ENCODE measurements at places on chromosomes 2 and 18.

GRCh38 chr18:67651438-67651837 lies 134.9 kb upstream of the DSEL start:
- no peak for DNase-seq

DNA sequence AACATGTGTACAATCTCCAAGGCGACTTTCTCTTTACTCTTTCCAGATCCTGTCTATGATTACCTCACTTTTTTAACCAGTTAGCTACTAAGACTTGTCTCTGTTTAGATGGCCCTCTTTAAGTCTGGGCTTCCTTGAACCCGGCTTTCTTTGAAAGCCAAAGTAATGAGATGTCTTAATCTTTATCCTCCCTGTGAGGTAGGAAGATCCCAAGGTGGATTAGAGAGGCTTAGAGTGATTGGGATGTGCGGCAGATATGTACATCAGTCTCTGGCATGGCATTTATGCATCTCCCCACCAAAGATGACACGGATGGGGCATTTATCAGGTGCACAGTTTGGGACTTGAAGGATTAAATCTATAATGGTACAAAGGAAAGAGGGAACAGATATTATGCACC lies 186.3 kb downstream of the FSHR start:
- DNase-seq = no peak

DNA sequence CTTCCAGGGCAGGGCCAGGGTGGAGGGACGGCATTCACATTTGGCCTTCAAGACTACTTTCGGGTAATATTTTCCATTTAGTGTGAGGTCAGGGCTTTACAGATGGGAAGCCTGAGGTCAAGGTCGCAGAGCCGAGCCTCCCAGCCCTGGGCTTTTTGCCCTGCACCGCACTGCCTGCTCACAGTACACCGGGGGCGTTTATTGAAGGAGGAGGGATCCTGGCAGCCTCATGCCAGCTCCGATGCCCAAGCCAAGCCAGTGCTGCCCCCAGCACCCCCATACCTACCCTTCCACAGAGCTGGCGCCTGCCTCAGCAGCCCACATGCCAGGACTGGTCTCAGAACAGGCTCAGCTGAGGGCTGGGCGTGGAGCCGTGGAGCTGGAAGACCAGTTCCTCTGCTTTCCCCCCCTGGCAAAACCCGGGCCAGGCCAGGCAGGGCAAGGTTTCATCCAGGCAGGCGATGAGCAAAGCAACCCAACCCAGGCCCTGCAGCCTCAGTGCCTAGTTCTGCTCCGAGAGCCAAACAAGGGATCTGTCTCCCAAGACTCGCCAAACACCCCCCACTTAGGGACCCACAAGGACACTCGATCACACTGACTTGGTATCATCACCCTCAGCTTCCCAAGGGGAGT lies 11.9 kb downstream of the SDC1 start:
- no peak for DNase-seq

DNA sequence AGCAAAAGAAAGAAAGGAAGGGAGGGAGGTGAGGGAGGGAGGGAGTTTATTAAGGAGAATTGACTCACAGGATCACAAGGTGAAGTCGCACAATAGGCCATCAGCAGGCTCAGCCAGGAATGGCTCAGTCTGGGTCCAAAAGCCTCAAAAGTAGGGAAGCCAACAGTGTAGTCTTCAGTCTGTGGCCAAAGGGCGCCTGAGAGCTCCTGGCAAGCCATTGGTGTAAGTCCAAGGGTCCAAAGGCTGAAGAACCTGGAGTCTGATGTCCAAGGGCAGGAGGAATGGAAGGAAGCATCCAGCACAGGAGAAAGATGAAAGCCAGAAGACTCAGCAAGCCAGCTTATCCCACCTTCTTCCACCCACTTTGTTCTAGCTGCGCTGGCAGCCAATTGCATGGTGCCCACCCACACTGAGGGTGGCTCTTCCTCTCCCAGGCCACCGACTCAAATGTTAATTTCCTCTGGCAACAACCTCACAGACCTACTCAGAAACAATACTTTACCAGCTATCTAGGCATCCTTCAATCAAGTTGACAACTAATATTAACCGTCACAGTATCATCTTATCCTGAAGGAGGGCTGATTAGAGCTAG lies 5.8 kb upstream of the ACAA2 start:
- DNase-seq = no peak

DNA sequence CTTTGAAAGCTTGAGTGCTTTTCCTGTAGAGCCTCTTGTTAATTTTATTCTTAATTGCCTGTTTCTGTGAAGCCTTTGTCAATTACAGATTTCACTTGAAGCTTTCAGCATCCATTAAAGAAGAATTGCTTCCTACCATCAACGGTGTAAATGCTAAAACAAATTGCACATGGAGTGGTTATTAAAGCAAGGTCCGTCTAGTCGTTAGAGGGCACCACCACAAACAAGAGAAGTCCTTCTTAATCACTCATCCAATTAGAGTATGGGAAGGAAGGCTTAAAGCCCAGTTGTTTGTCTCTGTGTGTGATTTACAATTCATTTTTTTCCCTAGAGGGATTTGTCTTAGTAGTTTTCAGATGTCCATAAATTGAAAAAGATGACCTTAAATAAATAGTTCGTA lies 1.6 kb downstream of the KCNJ3 start:
- DNase-seq = no peak

- DNase-seq = no peak
Measured at GRCh38 chr2:29347774-29348461, 232.7 kb downstream of the CLIP4 start.

DNA sequence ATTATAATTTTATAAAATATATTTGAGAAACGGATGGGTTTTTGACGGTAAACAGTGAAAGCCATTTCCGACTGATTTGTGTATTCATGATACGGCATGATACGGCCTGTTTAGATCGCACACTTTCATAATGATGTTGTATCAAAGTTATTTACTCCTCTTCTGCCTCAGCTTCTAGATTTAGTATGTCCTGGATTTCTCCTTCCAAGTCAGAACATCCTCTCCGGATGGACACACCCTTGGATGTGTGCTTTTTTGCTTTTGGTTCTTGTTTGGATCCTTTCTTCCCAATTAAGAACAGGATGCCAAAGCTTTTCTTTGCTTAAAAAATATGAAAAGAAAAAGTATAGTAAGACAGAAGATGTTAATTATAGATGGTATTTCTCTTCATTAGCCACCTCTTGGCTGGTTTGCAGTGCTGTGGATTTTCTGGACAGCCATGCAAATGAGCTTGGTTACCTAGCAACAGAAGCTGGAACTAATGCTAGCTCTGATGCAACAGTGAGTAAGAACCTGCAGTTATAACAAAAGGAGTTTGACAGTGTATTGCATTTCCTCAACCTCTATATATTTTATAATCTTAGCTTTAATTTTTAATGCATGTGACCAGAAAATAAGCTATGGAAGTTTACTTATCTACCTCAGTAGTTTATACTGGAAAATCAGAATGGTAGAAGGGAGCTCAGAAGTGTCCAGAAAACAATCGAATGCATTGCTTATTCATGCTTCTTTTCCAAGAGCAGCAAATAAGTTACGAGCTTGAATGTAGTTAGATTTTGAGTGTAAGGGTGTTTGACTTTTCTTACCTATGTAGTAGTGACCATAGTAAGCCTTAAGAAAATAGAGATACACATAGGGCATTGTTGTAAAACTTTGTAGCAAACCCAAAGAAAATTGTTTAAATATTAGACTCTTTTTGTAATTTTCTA lies 27.9 kb downstream of the RMND5A start:
- peak; percentile 72 for DNase-seq
